ENCODE measurements at places on chromosomes 5 and 9.

GRCh38 chr5:157925786-157926671 is 67.1 kb upstream of the CLINT1 start:
- no peak for DNase-seq

DNA sequence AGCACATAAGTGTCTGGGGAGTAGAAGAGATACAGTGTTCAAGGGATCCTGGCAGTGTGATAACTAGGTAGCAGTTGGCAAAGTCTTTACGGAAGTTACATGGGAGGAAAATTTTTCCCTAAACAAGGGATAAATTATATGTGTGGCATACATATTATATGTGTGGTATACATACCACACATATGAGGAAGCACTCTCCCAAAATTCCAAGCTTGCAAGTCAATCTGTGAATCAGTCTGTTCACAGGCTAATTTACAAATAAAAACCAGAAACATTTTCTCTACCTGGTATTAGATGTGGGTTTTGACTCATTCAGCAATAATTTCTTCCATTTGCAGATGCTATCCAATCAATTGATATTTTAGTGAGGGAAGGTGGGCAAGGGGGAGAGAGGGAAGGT is 110.0 kb downstream of the ISOC1 start:
- DNase-seq: no peak

DNA sequence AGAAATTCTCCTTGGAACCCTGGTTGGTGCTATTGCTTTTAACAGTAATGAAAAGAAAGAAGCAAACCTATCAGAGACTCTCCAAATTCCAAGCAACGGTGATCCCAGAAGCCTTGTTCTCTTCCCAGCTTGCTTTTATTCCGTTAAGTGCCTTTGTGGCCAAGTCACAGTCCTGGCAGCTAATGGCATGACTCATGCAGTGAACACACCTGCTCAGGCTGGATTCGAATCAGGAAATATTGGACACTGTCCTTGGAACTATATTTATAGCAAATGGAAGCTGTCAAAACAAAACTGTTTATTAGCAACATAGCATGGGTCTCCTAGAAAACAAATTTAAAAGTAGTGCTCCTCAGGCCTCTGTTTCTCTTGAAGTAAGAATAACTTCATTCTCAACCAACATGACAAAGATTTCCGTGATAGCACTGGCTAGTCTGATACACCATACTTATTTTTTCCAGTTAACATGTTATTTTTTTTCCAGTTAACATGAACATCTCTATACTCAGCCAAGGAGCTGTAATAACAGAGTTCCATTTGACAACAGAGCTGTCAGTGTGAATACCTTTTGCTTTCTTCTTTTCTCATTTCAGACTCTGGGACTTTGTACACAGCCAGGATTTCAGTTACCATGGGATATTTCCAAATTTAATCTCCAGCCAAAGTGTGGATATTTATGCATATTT is 502.4 kb downstream of the GADD45G start:
- DNase-seq: no peak

- no peak for DNase-seq
Measured at GRCh38 chr9:13832446-13832845, 481.5 kb downstream of the NFIB start.

- DNase-seq: no peak
Measured at GRCh38 chr5:83026930-83027687, 50.1 kb downstream of the TMEM167A start.

- DNase-seq: no peak
Measured at GRCh38 chr9:23764219-23764618, 61.8 kb downstream of the ELAVL2 start.

DNA sequence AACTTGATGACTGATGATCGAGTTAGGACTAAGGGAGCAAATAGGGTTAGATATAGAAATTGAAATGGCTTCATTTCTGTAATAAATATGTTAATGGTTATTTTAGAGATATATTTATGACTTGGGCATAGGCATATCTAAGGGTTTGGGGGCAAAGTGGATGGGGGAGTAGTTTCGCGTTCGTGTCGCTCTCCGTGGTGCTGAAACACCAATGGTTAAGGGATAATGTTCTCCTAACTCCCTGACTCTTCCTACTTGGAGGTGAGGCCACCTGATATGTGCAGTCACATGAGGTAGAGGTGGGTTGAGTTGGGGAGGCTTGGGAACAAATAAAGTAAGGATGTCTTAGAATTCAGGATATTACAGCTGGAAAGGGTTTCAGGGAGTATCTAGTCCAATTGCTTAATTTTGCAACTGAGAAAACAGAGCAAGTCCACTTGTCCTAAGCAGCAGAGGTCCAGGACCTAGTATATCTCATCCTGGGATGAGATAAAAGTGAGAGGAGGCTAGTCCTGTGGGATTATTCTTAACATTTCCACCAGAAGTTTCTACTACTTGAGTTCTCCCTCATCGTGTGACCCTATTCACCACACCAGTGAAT is 44.0 kb upstream of the MAP1B start:
- DNase-seq: no peak

DNA sequence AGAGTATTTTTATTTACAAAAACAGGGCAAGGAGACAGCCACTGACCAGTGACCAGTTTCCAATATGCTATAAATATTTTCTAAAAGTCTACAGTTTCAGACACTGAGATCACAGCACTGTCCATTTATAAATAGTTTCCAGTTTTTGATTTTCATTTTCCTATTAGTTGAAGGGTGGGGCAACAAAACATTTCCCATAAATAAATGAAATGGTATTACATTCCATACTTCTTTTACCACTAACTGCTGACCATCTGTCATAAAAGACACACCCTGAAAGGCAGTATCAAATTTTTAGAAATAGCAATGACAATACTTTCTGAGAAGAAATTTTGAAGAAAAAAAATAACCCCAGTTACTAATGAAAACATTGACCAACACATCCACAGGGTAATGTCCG is 126.7 kb downstream of the ARSB start:
- DNase-seq: no peak

- no peak for DNase-seq
Measured at GRCh38 chr9:86098824-86099700, at the start of gene GOLM1. TSS of gene GOLM1 (minus strand) at chr9:86099558. CDS start at chr9:86079320, 20,238 bp downstream.

- no peak for DNase-seq
Measured at GRCh38 chr9:16328349-16328748, 542.1 kb downstream of the BNC2 start.

GRCh38 chr5:74848553-74849025 is 17.6 kb downstream of the FAM169A start:
- no peak for DNase-seq

GRCh38 chr5:139746691-139747582 is 48.7 kb upstream of the PSD2 start:
- no peak for DNase-seq

DNA sequence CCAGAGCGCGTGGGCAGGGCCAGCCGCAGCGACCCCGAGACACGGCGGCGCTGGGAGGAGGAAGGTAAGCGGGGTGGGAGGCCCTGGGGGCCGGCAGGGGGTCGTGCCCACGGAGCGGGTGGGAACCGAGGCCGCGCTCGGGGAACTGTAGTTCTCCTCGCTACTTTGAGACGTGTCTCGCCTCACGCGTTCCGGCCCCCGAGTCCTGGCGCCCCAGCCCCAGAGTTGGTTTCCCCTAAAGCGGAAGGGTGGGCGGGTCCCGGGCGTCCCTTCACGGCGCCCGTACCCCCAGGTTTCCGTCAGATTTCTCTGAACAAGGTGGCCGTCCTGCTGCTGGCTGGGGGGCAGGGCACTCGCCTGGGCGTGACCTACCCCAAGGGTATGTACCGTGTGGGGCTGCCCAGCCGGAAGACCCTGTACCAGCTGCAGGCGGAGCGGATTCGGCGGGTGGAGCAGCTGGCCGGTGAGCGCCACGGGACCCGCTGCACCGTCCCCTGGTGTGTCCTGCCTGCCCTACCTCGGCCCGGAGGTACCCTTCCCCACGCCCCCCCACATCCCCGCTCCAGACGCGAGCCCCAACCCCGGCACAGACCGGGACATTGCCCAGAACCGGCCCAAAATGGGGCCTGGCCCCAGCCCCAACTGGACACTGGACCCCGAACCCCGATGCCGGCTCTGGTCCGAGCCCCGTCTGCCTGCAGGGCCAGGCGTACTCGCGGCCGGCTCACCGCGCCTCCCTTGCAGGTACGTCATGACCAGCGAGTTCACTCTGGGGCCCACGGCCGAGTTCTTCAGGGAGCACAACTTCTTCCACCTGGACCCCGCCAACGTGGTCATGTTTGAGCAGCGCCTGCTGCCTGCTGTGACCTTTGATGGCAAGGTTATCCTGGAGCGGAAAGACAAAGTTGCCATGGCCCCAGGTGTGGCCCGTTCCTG is 709 bp downstream of the UAP1L1 start:
- no peak for DNase-seq

DNA sequence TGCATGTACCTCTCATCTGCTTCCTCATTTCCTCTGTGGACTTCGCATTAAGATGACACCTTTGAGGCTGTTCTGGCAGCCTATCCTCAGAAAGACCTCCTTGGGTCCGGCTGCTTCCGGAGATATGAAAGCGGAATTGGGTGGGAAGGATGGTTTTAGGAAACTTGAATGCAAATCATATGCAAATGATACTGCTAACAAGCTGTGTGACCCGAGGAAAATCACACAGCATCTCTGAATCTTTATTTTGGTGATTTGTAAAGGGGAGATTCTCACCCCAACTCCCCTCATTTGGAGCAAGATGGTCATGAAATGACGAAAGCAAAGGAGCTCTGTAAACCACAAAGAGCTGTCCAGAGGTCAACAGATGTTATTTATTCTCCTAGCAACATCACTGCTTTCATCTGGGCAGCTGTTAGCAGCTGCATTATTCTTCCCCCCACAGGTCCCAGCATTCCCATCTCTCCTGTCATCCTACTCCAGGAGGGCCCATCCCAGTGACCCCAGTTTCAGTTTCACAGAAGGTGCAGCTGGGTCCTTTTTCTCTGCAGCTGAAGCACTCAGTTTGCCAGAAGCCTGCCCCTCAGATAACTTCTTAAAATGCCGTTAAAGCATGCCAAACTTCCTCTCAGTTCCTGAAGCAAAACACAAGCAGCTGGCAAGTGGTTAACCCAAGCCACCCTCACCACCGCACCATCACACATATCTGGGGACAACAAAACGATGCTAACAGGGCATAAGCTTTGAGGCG is 269.5 kb downstream of the SEC61B start:
- no peak for DNase-seq

- no peak for DNase-seq
Measured at GRCh38 chr9:94908011-94908563, 181.6 kb downstream of the AOPEP start.

DNA sequence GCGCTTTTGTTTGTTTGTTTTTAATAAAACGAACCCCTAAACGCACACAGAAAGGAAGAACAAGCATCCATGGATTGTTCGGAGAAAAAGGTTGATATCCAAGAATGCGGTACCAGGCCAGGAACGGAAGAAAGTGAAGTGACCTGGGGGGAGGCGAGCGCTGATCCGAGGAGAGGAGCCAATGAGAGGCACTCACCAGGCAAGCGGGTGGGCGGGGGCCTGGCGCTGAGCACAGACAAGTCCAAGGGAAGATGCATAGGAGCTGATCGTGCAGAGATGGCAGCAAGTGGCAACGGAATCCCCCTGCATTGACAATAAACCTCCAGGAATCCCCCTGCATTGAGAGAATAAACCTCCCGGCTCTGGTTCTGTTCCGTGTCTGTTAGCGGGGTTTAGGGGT is 8.4 kb downstream of the OBP2B start:
- DNase-seq: no peak

DNA sequence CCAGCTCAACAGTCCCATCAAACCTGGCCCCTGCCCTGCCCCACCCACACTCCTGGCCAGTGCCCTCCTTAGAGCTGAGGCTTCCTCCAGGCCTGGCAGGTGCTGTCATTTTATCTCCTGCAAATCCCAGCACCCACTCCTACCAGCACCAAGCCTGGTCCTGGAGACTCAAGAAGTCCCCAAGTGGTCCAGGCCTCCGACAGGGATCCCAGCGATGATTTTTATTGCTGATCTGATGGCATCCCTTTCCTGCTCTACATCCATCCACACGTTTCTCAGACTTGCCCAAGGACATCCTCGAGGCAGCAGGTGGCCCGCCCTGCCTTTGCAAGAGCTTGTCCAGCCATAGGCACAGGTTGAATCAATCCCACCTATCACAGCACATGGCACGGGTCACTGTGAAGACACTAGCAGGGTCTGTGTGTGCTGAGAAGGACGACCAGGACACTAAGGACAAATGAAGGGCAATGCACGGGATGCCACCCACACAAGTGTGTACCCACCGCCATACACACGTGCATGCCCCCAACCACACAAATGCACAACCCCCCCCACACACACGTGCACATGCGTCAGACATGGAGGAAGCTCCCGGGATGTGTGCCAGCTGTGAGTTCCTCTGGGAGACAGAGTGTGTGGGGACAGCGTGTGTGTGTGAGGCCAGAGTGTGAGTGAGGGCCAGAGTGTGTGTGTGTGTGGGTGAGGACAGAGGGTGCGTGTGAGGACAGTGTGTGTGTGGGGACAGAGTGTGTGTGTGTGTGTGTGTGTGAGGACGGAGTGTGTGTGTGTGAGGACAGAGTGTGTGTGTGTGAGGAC is 62.4 kb upstream of the UBAC1 start:
- no peak for DNase-seq

DNA sequence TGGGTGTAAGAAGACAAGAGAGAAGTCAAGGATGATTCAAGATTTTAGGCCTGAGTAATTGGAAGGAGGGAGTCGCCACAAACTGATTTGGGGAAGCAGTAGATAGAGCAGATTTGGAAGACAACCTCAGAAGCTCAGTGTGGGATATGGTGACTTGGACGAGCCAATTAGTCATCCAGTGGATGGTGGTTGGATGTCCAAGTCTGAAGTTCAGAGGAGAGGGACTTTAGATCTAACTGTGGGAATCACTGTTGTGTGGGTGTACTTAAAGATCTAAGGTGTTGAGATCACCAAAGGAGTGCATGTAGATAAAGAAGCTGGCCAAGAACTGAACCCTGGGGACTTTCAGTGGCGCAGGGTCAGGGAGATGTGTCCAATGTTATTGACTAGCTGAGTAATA is 2.2 kb downstream of the IDNK start:
- DNase-seq: no peak

DNA sequence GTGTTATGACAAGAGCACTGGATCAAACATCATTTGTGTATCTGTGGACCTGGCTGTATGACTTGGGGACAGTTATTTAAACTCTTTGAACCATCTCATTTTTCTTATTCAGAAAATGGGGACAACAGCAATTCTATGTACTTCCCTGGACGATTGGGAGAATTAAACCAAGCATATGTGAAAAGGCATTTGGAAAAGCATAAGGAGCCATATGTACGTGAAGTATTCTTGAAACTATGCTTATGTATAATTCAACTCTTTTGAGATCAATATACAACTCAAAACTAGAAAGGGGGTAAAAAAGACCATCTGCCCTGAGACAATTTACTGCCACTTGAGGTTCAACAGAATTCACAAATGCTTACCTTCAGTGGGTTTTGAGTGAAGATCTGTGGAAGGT is 75.5 kb downstream of the NLN start:
- no peak for DNase-seq

All from Panc1 (cell line).